CD4-positive, alpha-beta T cell treated with Interleukin-6 at 100 ng/mL for 8 hours (primary cell): ENCODE measurements at places on chromosomes 3 and 15.
A peak's percentile ranks its signal among the peaks of the same experiment; 100 is the strongest.

DNA sequence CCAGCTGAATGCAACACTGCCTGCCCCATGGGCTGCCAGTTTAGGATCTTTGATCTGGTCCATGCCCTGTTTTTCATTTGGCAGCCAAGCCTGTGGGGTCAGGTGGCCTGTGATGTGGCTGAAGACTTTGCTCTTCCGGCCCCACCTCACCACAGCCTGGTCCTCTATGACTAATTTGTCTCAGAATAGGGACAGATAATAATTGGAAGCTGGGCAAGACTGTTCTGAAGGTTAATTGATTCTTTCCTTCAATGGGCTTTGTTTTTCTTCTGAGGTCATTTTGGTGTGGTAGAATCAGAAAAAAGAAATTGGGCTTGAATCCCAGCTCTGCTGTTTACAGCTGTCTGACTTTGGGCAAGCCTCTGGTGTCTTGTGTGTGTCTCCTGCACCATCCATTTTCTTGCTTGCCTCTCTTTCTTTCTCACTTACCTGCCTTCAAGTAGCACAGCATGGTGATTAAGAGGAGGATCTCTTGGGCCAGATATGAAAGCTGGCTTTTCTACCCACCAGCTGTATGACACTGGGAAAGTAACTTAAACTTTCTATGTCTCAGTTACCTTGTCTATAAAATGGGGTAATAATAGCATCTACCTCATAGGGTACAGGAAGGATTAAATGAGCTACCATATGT, 24.2 kb downstream of the ABHD2 start:
- no peak for DNase-seq

- no peak for DNase-seq
These were observed 498.1 kb downstream of the MAGI1 start for GRCh38 chr3:65540666-65541065.

- DNase-seq: no peak
These were observed 19.7 kb upstream of the STIMATE start for GRCh38 chr3:52917044-52917443.

- no peak for DNase-seq
These were observed 3.1 kb downstream of the CCDC33 start for GRCh38 chr15:74239051-74239705.

DNA sequence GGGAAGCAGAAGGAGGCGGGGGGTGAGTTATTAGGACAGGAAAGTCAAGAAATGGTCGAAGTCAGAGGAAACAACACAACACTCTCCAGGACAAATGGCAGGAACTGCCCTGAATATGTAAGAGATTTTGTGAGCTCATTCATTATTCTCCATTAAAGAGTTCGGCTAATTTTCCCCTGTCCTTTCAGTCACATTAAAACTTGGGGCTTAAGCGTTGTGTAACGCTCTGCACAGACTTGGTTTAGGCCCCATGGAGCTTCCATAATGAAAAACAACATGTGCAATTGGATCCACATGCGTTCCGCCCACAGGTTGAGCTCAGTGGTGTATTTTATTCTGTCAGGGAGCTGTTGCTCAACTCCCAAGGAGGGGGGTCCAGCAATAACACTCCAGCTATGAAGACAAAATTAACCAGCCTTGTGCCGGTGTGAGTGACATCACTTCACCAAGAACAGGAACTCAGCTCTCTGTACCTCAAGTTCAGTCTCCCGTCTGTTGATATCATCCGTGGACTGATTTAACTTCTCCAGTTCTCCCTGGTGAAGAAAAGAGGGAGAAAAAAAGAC, 2.3 kb downstream of the SH3BP5 start:
- no peak for DNase-seq

GRCh38 chr3:27253831-27254230, 115.4 kb downstream of the NEK10 start:
- DNase-seq: no peak

GRCh38 chr3:186162221-186162620, 53.3 kb upstream of the ETV5 start:
- no peak for DNase-seq

GRCh38 chr15:66862940-66863335, 160.9 kb downstream of the SMAD6 start:
- peak; percentile 51 for DNase-seq

GRCh38 chr3:49609815-49610214, 55.5 kb downstream of the BSN start:
- no peak for DNase-seq

DNA sequence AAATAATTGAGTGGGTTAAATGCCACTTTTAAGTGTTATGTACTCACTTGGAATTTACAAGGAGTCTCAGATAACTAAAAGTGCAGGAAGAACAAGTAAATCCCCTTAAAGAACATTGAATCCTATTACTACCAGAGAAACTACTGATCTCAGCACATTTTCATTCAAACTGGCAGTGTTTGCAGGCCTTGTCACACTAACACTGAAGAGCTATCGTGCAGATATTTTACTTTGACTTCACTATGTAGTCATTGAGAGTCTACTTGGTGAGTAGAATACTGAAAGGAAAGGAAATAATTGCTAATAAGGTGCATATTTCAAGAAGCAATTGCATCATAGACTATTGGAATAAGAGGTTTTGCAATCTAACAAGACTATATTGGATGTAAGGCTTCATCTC, 721.4 kb upstream of the CBLB start:
- DNase-seq: no peak

- no peak for DNase-seq
These were observed 615.6 kb upstream of the ADAMTS9 start for GRCh38 chr3:65303431-65303830.

GRCh38 chr3:22013641-22014040, 262.6 kb upstream of the ZNF385D start:
- no peak for DNase-seq

GRCh38 chr15:88089024-88089620, 167.4 kb downstream of the NTRK3 start:
- no peak for DNase-seq

- no peak for DNase-seq
These were observed 50.7 kb upstream of the INSYN1 start for GRCh38 chr15:73803806-73804205.

- no peak for DNase-seq
These were observed 22.2 kb downstream of the SEMA3G start for GRCh38 chr3:52422669-52423068.

DNA sequence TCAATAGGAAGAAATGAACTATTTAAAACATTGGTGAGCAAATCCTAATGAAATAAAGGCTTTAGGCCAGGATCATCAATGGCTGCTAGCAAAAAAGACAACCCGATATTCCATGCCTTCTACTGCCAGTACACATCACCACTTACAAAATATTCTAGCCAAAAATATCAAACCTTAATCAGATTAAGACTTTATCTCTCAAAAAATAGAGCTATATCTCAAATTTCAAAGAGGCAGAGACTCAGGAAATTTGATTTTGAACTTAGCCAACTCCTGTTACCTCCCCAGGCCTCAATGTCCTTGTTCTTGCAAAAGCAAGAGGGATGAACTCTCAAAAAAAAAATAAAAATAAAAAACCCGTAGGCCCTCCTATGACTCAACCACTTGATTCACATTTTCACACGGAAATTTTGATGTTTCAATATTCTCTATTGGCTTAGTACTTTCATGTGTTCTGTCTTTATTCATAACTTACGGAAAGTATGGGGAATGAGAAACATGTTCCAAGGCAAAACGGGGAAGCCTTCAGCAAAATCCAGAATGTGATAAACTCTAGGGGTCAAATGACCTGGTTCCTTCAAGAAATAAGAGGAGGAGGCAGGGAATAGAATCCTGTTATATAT, 273.3 kb upstream of the ZPLD1 start:
- no peak for DNase-seq

DNA sequence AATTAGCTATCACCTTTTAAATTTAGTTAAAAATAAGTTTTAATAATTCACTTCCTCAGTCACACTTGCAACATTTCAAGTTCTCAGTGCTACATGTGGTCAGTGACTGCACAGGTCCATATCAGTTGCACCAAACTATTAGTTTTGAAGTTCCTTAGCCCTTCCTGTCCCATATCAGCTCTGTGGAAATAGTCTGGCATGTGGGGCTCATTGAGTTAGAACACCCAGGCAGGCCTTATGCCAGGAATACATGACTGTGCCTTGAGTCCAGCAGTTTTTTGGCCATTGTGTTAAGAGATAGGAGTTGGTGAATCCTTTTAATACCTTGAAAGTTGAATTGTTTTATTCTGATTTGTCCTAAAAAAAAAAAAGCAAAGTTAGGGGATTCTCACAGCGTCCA, 153.7 kb upstream of the BFSP2 start:
- no peak for DNase-seq

DNA sequence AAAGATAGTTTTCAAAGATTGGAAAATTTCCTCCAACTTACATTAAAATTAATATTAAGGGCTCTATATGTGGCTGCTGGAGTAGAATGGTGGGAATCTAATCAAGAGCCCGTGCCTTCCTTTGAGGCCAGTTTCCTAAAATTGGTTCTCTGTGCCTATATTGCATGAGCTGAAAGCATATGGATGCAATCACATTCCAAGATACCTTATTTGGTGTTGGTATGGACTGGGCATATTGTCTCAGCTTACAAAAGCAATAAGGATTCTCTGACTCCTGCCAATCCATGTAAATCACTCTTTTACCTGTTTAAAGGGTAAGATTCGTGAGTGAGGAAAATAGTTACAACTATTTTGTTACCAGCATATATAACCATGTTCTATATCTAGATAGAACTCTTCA, 111.6 kb downstream of the GREM1 start:
- DNase-seq: no peak

- DNase-seq: no peak
These were observed 72.7 kb downstream of the UACA start for GRCh38 chr15:70690491-70691276.

DNA sequence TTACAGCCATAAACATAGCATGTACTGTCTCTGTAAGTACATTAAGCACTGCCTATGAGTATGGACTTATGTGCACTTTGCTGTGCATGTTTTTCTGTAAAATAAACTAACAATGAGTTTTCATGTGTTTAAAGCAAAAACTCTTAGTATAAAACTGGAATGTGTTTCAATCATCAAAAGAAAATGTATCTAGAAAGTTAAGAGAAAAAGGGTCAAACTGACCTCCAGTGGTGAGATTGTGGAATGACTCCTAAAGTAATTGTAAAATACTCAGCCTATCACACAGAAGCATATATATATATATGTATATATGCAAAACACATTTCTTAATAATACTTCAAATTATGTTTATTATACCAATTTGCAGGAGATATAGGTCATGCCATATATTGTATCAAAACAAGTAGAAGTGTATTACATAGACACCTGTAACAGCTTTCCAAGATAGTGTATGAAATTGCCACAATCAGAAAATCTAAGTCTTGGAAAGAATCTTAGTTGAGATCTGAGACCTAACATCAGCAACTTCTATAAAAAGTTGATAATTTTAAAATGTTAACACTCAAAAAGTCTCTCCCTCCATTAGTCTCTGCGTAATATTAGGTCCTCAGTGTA, 199.6 kb downstream of the FMN1 start:
- DNase-seq: no peak

DNA sequence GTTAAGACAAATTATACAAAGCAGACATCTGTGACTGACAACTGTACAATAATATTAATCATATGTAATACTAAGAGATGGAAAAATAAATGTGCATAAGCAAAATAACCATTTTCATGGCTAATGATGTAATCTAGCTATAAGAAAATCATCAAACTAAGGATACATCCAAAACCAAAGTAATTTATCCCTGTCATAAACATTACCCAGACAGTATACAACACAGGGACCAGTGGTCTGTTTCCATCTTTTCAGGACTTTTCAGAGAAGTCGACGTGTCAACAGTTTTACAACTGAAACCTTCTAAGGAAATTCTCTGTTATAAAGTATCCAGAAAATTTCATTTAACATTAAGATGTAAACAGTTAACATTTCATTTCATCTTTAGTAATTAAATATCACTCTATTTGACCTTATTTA, 11.0 kb downstream of the THBS1 start:
- DNase-seq: no peak

DNA sequence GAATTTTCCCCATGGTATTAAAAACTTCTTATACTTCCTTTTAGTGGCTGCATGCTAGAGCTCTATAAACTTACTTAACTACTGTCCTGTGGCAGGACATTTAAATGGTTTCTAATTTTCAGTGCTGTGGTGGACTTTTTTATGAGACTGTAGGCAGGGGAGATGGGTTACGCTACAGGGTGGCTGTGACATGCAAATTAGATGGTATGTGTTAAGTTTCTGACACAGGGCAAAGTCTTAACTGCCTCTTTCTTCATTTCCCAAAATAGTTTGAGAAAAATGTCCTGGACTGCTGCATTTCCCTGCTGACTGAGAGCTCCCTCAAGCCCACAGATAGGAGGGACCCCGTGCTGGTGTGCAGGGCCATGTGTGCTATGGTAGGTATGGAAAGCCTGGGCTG, 22.0 kb downstream of the TGM4 start:
- DNase-seq: no peak

DNA sequence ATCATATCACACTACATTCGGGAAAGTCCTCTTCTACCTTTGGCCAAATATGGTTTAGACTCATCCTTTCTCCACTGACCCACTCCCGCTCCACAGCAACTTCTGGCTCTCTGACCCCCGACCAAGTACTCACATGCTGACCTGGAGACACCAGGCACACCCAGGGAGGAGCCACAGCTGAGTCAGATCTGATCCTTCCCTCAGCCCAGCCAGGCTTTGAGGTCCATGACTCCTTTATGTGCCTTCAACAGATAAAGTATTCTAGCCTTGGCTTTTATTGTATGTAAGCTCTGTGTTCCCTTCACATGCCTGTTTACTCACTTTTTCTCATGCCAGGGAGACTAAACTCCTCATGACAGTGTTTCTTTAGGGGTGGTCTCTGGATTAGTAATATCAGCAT, 166.9 kb upstream of the UMPS start:
- DNase-seq: no peak

GRCh38 chr15:90035840-90036230, 34.7 kb downstream of the ZNF710 start:
- no peak for DNase-seq

DNA sequence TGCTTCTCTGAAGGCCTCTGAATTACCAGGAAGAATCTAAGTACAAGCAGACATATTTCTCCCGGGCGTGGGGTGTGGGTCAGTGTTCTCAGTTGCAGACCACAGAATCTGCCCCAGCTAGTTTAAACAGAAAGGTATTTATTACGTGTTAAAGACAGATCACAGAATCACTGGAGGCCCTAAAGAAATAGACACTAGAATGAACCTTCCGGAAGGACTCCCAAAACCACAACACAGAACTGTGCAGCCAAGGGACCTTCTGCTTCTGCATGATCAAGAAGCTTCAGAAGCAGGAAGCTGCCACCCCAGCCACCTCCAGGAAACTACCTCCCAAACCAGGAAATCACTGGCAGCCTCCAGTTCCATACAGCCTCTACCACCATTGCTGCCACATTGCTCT, 32.7 kb upstream of the ZFAND6 start:
- DNase-seq: no peak

GRCh38 chr15:75732809-75733451, 20.3 kb upstream of the CSPG4 start:
- peak; percentile 41 for DNase-seq
